ENCODE measurements at places on chromosomes 11 and 22.
A peak's percentile ranks its signal among the peaks of the same experiment; 100 is the strongest.

GRCh38 chr11:12380565-12381325, 3.4 kb downstream of the PARVA start:
- no peak for DNase-seq

GRCh38 chr11:2267306-2267850, 3.0 kb downstream of the ASCL2 start:
- no peak for DNase-seq

DNA sequence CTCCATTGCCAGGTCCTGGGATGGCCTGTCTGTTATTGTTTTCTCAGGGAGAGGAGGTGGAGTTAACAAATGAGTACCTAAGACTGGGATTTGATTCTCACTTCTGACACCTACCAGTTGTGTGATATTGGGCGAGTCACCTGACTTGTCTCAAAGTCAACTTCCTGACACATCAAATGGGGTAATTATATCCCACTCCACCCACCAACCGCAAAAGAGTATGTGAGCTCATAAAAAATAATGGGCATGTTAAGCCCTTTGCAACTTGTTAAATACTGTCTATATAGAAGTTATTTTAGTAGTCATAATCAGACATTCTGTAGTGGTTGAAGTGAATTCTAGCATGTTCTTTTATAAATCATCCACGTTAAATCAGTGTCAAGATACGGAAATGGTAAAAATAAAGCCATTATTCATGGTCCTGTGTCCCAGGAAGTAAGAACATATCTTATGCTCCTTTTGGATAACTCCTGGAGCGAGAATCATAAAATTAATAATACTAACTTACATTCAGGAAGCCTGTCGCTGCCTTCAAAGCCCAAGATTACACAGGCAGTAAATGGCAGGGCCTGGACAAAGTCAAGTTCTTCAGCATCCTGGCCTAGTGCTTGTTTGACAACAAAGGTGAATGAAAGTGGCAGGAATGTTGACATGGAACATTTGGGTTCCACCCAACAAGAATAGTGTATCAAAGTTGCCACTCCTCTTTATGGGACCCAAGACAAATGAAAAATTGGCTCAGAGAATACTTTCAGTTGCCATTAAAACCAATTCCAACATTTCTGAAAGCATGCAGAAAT, 54.3 kb downstream of the SYTL2 start:
- DNase-seq = no peak

DNA sequence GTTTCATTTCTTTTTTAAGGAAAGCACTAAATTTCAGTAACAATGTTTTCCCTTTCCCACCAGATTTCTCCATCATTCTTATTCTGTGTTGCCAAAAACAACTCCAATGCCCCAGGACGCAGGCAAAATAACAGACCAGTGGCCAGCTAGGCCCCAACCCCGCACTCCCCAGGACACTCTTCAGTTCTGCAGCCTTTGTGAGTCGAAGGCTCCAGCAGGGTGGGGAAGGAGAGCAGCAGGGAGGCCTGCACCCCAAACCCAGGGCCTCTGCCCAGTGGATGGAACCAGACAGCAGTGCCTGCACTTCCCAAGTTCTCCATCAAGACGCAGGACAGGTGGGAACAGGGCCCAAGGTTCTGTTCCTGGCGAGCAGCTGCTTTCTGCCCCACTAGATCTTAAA, 34.4 kb downstream of the PPP2R1B start:
- DNase-seq = no peak

GRCh38 chr11:18927550-18928322, 11.5 kb downstream of the MRGPRX1 start:
- no peak for DNase-seq

DNA sequence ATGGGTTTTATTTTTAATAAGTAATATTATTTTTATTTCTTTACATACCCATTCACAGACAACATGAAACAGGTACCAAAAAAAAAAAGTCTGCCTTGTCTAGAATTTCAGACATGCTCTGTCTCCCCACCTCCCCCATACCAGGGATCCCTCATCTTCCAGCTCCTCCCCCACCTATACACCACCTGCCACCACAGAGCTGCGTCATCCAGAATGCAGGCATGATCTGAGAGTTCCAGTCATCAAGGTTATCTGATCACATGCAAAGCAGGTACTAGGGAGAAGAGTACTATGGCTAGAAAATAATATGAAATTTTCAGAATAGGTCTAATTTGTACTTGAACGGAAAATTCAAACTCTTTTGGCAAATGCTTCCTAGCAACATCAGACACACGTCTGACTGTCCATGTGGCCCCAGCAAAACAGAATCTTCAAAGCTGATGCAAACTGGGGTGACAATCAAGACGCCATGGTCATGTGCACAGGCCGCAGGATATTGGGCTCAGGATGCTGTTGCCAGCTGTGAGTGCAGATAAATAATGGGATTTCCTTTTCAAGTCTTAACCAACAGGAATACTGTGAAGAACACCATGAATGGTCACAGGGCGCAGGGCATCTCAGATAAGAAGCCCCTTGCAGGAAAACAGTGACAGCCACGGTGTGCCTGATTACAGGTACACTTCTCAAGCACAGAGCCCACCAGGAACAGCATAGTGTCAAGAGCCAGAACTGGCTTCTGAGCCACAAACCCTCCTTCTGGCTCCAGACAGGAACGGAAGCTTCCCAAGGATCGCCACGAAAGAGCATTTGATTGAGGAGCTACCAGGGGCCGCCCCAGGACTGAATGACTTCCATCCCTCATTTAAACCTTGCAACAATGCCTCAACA, 169.5 kb downstream of the EFCAB6 start:
- DNase-seq = no peak

DNA sequence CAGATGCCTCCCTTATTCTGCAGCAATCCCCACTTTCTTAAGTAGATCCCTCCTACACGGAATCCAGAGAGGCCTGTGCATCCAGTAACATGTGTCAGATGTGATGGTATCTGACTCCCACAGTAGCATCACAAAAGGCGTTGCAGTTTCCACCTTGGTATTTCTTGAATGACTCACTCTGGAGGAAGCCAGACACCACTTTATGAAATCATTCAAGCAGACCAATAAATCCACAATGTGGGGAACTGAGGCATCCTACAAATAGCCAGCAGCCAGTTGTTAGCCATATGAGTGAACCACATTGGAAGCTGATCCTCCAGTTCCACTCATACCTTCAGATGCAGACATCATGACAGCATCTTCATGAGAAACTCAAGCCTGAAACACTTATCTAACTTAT, 798.1 kb downstream of the OPCML start:
- DNase-seq = no peak

GRCh38 chr11:14411818-14412217, 52.8 kb upstream of the RRAS2 start:
- no peak for DNase-seq

DNA sequence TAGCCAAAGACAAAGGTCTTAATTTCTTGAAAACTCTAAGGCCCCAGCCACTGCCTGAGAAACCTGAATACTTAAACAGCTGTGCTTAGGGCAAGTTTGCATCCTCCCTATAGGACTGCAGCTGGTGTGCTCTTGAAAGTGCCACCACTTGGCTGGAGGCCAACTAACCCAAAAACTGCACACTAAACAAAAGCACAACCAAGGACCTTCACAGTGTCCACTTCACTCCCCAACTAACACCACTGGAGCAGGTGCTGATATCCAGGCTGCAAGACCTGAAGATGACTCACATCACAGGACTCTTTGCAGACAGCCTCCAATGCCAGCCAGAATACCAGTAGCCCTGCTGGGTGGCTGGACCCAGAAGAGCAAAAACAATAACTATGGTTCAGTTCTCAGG, 357.7 kb upstream of the ARHGAP42 start:
- no peak for DNase-seq

GRCh38 chr22:49667236-49667635, 160.4 kb downstream of the BRD1 start:
- no peak for DNase-seq

DNA sequence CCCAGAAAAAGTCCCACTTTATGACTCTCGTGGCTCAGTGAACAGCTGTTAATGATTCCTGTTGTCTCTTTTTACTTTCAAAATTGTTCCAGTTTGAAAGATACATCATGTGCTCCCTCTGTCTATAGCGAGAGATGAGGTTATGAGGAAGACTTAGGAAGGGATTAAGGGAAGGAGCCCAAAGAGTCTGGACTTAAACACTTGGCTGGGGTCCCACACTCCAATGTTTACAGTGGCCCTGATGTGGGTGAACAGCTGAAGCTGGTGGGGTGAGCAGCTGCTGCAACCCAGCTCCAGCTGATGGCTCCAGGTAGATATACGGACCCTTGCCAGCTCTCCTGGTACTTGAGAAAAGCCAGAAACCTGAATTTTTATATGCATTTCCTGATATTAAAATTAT, 84.5 kb upstream of the PLET1 start:
- no peak for DNase-seq

DNA sequence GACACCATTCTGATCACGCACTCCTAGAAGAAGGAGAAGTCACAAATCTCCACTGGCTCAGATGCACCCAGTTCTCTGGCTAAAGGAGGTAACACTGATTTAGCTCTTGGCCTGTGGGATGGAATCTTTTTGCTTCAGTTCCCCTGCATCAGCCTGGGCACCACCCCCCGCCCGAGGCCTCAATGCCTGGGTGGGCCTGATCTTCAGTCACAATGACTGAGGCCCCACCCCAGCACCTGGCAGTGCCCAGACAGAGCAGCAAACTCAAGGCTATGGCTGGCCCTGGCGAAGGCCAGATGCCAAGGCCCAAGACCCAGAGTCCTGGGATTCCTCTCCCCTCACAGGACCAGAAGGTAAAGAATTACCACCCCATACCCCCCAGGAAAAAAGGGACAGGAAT, 5.0 kb downstream of the CYB561A3 start:
- no peak for DNase-seq

- DNase-seq = no peak
Measured at GRCh38 chr11:42021911-42022310, 562.5 kb upstream of the LRRC4C start.

GRCh38 chr11:125147280-125147679, 17.3 kb upstream of the PKNOX2 start:
- DNase-seq = no peak

GRCh38 chr11:88175569-88176075, 379 bp upstream of the RAB38 start:
- no peak for DNase-seq

GRCh38 chr11:30914143-30914762, 328.1 kb upstream of the MPPED2 start:
- DNase-seq = peak; percentile 60

DNA sequence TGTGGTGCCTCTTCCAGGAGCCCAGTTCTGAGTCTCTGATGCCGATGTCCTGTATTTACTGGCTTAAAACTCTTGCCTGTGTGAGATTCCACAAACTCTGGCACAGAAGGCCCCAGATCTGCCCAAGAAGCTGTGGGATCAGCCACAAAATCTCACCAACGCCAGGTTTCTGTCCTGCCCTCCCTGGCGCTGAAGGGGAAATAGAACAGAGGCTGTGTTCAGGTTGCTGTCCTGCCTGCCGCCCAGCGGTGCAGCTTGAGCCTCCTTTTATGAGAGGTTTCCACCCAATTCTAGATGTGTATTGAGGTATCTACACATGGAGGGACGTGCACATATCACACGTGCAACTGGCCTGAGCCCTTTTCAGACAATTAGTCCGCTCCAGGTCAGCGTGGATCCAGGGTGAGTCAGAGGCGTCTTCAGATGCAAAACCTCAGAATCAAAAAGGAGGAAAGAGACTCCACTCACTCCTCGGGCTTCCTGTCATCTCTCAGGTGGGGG, 2.2 kb downstream of the TMEM80 start:
- DNase-seq = no peak

GRCh38 chr11:130037881-130038585, 31.7 kb upstream of the APLP2 start:
- DNase-seq = no peak

DNA sequence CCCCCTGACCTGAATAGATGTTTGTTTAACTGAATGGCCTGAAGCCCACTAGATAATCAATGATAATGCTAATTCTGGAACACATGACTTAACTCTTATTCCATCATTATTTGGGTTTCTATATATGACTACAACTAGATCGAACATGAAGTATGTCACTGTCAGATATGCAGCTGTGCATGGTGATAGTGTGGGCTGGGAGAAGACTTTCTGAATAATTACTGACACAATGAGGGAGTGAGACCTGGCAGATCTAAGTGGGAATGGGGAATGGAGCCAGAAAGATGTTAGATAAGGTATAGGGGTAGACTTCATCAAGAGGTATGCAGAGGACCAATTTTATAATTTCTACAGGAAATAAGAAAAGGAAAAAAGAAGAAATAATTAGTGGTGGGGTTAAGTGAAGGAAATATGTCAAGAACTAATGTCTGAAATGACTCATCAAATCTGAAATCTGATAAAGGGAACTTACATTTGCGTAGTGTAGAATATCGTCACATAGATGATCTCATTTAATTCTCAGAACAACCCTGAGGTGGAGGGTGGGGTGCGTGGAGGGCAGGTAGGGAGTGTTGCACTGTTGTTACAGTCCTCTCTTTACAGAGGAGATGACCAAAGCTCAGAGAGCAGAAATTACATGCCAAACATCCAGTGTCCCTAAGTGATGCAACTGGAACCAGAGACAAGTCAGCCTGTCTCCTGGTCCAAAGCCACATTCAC, 68.2 kb upstream of the EED start:
- no peak for DNase-seq

DNA sequence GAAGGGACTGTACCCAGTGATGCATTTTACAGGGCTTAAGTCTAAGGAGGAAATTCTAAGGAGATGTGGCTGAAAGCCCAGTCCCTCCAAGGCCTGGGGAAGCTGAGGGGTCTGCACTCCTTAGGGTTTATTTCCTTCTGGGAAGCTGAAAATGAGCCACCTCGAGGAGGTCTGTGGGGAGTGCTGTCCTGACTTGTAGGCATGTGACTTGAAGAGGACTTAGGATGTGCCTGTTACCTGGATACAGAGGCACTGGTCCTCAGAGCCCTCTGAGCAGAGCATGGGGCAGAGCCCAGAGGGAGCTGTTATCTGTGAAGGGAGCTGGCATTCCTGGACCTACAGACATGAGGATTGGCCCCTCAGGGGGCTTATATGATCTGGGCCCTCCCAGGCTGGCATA, 77.1 kb downstream of the TP53I11 start:
- no peak for DNase-seq

DNA sequence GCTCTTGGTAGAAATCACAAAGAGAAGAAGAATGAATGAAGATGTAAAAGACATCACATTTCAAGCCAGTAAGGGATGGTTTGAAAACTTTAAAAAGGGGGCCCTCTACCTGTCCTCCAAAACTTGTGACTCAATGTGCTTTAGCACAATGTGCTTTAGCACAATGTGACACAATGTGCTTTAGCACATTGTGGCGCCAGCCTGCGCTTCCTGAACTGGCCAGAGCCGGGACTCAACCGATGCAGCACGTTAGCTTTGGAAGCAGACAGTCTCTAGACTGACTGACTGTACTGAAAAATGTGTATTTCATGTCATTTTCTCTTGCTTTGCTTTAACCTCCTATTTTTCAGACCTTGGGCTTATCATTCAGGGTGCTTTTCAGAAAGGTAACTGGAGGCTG, 63.5 kb downstream of the FAM83F start:
- DNase-seq = no peak

DNA sequence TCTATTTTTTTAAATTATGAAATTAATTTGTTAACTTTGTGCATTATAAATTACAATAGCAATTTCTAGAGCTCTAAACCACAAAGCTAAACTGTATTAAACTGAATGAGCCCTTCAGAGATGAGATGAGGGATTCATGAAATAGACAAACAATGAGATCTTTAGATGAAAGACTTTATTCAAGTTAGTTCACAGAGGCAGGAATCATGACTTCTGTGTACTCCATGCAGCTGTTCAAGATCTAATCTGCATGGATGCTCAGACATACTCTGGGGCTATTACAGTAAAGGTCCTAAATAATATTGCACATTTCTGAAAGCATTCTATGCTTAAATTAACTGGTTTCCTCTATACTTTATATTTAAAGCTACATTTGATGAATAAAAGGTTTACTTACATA, 122.7 kb downstream of the FCHSD2 start:
- DNase-seq = no peak

Data from hypothalamus (tissue), 51 donors.